ENCODE measurements at places on chromosomes 5 and 9.

DNA sequence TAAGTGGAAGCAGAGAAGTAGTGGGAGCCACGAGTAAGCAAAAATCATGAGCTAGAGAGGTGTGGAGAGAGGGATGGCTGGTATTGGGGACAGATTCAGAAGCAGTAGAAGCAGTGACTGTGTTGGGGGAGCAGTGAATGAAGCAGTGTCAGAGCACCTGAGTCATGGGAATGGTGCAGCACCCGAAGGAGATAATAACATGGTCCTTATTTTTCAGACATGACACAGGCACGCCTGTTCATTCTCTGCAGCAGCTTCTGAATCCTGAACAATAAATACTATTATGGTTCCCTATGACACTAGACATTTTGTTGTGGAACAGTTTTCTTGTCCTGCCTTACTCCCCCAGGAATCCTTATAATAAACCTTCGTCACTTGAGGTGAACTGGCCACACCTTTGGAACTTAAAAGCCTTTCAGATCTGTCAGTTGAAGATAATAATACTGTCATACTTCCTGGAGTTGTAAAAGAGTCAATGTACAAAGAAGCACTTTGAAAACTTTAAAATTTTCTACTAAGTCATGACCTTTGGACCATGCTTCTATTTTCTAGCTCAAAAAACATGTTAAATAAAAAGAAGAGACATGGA is 7.0 kb upstream of the RASA1 start:
- no peak for DNase-seq

GRCh38 chr9:84900421-84900820 is 230.9 kb downstream of the NTRK2 start:
- DNase-seq, result no peak

DNA sequence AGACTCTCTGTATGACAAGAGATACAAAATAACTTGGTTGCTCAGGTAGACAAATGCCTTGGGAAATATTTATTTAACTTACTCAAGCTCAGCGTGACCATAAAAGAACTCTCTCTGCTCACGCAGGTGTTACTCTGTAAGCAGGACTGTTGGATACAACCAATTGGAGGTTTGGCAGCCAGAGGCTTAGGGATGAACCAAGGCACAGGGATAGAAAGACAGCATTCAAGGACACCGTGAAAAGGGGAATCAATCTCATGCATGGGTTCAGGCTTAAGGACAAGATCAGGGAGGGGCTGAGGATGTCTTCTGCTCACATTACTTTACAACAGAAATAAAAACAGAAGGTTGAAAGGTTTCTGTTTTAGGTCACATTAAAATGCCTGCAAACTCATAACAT is 389.0 kb upstream of the BRINP1 start:
- no peak for DNase-seq

DNA sequence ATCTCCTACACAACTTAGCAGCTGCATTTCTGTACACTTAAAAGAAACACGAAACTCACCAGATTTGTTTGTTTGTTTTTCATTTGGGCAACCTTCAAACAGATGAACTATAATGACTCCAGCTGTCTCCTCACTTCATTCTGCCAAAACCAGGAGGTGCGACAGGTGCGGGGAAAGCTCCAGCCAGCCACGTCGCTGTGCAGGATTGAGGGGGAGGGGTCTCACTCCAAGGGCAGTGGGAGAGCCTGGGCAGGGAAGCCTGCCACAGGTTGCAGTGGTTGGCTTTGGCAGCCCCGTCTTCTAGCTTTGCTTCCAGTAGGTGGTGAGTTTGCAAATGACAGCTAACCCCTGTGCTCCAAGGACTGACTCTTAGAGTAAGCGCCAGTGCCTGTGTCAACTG is 215.8 kb downstream of the CEMIP2 start:
- no peak for DNase-seq

- DNase-seq, result no peak
Measured at GRCh38 chr9:899440-900184, 58.1 kb downstream of the DMRT1 start.

DNA sequence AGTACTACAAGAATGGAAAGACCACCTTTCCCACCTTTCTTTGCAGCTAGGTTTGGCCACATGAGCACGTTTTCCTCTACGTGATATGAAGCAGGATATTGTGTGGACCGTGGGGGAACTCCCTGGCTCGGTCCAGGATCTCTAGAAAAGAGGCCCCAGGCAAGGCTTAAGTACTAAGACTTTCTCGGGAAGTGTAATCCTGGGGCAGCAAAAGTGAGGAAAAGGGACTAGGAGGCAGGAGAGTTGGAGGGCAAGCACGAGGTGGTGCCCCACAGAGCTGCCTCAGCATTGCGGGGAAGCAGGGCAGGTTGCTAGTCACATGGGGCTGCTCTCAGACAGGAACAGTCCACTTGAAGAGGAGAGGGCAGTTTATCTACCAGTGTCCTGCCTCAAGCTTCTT is 235.1 kb downstream of the GADD45G start:
- DNase-seq, result no peak
